ENCODE measurements at places on chromosomes 2 and 18.

DNA sequence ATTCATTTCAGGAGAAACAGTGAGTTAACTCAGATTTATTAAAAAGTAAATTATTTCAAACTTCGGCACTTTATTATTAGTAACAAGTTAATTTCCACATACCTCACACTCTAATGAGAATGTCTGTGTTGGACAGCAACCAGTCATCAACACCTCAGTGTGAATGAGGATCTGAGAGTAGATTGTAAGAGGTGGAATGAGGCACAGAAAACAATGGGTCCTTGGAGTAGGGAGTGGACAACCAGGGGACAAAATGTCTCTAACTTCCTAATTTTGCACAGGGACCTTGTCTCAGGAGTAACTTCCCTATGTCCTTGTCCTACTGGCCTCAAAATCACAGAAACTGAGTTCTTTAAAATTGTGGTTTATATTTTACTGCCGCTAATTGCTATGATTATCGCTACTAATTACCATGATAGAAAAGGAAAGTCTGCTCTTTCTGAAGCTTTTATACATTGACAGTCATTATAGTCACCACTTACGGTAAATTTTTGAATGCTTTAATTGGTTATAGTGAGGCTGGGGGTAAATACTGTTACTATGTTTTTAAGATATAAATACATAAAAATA is 82.2 kb upstream of the LRPPRC start:
- DNase-seq: no peak

GRCh38 chr2:204770735-204771134 is 225.5 kb downstream of the PARD3B start:
- no peak for DNase-seq

DNA sequence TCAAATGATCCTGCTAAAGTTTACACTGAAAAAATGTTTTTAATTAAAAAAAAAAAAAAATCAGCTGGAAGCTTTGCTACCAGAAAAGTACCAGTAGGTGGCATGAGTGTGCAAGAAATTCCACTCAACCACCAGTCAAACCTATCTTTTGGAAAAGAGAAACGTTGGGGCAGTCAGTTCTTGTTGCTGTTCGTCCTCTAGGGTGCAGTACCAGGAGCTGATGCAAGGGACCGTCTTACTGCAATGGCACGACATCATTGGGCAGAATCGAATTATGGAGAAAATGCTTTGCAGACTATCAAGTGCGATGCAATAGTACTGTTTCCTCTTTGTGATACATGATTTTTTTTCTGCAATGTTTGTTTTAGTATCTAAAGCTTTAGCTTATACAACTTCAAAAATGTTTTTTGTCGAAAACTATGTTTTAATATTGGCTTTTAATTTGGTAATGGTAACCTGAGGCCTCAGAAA is 18.3 kb downstream of the YPEL5 start:
- DNase-seq: peak; percentile 27

DNA sequence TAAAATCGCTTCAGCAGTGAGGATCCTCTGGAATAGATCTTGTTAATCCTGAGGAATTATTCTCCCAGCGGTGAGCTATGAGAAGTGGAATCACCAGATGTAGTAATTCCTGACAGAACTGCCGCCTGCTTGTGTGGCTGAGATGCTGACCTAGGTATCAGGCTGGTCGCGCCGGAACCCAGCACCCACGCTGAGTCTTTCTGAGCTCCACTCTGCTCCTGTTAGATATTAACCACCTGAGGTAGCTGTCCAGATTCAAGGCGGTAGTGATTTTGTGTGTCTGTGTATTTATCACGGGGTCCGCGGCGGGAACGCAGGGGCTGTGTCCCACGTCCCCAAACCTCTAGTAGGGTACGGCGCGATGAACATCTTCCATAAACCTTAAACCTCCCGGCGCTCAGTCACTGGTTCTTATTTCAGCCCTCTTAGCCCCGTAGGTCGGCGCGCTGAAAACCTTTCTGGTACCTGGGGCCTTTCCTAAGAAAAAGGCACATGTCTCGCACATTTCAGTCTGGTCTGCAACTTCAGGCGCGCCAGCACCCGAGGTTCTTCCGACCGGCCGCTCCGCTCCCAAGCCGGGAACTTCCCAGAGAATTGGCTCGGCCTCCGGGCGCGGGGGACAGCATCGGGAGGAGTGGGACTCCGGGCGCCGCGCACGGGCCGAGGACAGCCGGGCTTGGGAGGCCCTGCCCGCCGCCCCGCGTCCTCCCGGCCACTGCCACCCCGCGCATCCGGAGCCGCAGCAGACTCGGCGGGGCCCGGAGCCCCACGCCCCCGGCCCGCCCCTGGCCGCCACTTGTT is 542 bp upstream of the CNNM3 start:
- DNase-seq: peak; percentile 34

GRCh38 chr2:240259201-240259923 is 118.9 kb upstream of the OTOS start:
- DNase-seq: no peak

DNA sequence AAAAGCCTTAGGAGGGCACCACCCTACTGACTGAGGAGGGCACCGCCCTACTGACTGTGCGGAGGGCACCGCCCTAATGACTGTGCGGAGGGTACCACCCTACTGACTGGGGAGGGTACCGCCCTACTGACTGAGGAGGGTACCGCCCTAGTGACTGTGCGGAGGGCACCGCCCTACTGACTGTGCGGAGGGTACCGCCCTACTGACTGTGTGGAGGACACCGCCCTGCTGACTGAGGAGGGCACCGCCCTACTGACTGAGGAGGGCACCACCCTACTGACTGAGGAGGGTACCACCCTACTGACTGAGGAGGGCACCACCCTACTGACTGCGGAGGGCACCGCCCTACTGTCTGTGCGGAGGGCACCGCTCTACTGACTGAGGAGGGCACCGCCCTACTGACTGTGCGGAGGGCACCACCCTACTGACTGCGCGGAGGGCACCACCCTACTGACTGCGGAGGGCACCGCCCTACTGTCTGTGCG is 150.2 kb upstream of the NFATC1 start:
- no peak for DNase-seq

DNA sequence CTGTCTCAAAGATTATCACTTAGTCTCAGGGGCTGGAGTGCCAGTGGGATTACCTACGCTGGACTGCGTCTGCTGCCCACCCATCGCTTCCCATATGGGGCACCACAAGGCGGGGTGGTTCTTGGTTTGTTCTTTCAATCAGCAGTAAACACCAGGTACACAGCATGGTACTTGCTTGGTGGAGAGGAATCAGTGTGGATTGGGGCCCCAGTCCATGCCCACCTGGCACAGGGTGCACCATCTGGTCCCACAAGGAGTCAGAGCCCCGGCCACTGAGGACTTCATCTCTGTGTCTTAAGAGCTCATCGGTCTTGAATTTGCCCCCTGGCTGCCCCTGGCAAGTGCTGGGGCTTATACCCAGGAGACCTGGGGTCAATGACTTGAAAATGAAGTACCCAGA is 96.2 kb downstream of the GLI2 start:
- DNase-seq: no peak
